Dorsolateral prefrontal cortex (tissue), 122 donors: ENCODE measurements at places on chromosomes 7 and 10. TPM values are rescaled to one million over a fixed set of nuclear protein-coding genes. Genes with fewer than 3 reads are reported as not detected.

CPN1 gene
- not detected for total RNA-seq

ANKRD30A gene
- total RNA-seq, result 0.16 TPM

SPDYE9 gene
- total RNA-seq, result not detected

GRCh38 chr10:126214021-126214420 lies 174.3 kb downstream of the ADAM12 start:
- DNase-seq, result no peak

- DNase-seq, result no peak
Observed at GRCh38 chr10:112738606-112739591, 211.1 kb upstream of the TCF7L2 start.

- no peak for DNase-seq
Observed at GRCh38 chr7:20440472-20441105, 109.9 kb downstream of the ITGB8 start.

ASAH2B gene
- 4.5 TPM for total RNA-seq

DNA sequence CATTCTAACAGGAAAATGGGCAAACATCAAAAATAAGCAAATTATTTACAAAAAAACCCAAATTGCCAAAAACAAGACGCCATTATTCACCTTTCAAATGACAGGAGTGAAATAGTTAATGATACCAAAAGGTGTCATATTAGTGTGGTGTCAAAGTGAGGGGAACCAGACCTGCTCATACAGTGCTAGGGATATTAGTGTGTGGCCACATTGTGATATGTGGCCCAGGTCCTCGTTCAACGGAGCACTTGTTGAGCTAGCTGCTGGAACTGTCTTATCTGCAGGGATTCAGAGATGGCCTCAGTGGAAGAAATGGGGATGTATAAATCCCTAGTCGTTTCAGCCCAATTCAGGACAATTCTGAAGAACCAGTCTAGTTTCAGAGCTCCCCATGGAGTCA lies 41.2 kb downstream of the GPR85 start:
- no peak for DNase-seq

NACAD gene
- 79.0 TPM for total RNA-seq

TMEM176A gene
- total RNA-seq, result 12.0 TPM

DNA sequence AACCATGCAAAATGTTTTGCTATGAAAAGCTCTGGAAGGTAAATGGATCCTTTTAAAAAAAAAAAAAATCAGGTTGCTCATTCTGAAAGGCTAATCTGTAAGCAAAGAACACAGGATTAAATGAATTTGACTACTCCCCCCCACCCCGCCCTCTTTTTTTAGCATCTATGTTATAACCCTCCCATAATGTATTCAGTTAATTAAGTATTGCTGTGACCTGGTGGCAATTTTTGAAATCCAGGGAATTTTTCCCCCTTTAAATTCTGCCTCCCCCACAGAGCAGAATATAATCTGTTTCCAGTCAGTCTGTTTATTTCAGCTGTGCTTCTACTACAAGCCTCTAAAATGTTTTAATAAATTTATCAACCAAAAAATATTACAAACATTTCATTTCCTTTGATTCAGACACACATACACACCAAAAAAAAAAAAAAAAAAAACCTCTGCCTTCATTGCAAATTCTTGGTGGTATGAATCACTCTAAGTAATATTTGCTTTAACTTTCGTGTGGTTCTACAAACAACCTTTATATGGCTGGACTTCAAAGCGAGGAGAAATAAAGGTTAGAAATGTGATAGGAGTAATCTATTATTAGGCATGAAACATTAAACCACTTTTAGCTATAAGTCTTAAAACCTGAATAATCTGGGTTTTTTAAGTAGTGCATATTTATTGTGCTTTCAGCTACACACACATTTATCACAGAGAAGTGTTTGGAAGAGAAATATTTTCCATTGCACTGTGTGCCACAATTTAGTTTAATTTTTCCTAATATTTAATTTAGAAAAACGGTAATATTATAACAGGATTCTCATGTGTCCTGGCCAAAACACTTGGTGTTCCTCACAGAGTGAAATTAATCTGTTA lies 64.4 kb upstream of the ARID5B start:
- no peak for DNase-seq

- no peak for DNase-seq
Observed at GRCh38 chr7:150931199-150931869, 46.8 kb downstream of the KCNH2 start.

- no peak for DNase-seq
Observed at GRCh38 chr7:27890205-27890849, 150.4 kb downstream of the TAX1BP1 start.

BHLHA15 gene
- 1.7 TPM for total RNA-seq

ITGA8 gene
- total RNA-seq, result 8.0 TPM

DNA sequence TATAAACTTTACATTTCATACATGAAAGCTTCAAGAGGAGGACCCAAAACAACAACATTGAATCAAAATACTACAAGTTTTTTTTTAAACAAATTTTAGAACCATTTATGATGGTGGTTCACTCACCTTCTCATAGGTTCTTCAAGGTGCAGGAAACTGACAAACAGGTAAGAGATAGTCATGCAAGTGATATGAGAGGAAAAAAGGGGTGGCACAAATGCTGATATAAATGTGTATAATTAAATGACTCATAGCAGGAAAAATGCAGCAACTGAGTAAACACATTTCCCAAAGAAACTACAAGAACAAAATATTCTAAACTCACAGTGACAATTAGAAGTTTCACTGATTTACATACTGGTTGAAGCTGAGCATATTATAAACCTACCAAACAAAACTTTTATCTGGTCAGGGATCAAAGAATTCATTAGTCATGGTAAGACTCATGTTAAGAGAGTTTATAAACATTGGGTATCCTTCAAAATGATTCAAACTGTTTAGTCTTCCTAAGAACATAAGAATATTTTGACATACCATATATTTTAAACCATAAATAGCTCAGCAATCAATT lies 14.1 kb downstream of the ZWINT start:
- no peak for DNase-seq

- no peak for DNase-seq
Observed at GRCh38 chr10:13146379-13146778, 15.0 kb upstream of the MCM10 start.

TRIM73 gene
- 13.7 TPM for total RNA-seq

DNA sequence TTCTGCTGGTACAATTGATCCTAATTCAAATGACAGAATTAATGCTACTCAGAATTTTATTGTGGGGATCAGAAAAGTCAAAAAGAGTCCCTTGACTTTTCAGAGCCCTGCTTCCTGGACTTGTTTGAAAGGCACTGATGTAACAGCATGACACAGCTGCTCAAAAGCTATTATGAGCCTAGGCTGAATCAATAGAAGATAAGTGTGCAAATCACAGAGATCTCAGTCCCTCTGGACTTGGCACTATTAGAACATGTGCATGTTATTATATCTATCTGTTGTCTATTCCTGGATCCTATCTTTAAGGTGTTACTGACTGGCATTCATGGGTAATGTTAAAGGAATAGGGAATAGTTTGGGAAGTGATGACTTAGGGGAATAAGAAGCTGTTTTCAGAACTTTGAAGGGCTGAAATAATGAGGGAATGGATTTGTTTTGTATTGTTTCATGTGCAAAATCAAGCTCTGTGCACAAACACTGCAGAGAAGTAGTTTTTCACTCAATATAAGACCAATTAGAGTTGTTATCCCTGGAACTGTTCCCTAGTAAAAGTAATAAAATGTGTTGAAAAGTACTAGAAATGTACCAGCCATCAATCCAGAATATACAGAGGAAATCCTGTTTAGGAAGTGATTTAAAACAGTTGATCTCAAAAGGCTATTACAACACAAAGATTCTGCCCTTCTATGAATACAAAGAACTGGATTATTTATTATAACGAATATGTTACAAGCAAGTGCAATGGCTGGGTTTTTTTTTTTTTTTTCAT lies 814.9 kb upstream of the C7orf33 start:
- DNase-seq, result no peak

LLCFC1 gene
- total RNA-seq, result not detected

DNA sequence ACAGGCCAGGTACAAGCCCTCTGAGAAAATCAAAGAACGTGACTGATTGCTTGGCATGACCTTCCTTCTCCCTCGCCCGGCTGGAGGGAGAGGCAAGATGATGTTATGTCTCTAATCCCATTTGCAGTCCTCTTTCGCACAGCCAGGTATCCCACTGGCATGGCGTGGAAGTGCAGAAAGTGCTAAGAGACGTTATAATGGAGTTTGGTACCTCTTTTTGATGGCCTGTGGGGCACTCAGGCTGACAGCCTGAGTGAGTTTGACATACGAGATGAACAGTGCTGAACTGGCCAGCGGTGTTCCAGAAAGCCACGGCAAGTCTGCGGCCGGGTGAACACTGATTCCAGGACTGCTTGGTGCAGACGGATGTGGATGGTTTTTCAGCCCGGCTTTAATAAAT lies 241.6 kb downstream of the RAB11FIP2 start:
- no peak for DNase-seq

GRCh38 chr7:42241424-42241823 lies 4.4 kb upstream of the GLI3 start:
- no peak for DNase-seq

GRCh38 chr7:21137640-21138039 lies 290.2 kb upstream of the SP4 start:
- no peak for DNase-seq

GATA3 gene
- total RNA-seq, result not detected

DNA sequence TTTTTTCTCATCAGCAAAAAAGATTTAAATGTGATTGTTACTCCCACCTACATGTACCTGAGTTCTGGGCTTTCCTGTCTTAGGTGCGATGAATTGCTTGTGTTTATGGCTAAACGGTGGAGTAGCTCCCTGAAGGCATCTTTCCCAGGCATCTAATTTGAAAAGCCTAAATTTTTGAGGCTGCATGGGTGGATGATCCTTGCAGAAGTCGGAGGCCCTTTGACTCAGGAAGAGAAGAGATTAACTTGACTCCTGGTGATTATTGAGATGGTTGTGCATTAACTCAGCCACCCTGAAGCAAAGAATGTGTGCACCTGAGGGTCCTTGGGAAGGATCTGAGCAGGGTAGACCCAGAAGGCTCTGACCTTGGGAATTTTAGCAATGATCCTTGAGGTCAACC lies 155.6 kb upstream of the SEMA3C start:
- DNase-seq, result no peak

SLIT1 gene
- total RNA-seq, result 76.7 TPM

GHITM gene
- 222 TPM for total RNA-seq

DNA sequence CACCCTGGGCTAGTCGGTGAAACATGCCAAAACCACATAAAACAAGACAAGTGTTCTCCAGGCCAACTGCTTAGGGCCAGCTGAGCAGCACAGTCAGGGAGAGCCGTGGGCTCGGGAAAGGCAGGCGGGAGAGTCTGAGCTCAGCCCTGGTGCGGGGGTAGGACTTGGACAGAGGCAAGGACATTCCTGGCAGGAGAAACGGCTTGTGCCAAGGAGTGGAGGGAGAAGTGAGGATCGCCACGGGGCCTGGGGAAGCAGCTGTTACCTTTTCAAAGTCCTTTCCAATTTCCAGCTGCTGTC lies 4.2 kb downstream of the ELN start:
- no peak for DNase-seq

DNA sequence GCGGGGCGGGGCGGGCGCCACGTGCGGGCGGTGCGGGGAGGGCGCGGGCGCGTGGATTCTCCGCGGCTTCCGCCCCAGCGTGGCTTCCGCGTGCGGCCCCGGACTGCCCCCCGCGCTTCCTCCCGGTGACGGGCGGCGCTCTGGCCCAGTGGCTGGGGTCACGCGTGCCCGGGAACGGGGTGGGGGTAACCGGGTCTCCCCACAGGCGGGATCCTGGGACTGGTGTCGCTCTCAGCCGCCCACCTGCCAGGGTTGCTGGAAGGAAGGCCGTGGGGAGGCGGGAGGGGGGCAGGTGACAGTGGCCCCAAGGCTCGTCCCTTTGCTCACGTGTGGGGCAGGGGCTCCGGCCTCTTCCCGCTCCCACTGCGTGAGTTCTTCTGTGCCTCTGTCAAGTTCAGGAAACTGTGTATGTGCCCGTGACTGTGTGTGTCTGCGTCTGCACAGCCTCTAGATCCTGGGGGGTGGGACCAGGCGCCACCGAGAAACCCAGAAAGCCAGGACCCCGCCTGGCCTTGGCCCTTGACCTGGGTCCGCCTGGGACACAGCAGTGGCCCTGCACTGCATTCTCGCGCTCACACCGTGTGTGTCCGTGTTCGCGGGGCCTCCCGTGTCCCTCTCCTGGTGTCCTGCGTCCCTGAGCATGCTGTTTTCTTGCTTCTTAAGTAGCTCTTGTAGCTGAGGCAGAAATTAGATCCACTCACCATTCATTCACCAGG lies 919 bp downstream of the MAFK start:
- no peak for DNase-seq

DNA sequence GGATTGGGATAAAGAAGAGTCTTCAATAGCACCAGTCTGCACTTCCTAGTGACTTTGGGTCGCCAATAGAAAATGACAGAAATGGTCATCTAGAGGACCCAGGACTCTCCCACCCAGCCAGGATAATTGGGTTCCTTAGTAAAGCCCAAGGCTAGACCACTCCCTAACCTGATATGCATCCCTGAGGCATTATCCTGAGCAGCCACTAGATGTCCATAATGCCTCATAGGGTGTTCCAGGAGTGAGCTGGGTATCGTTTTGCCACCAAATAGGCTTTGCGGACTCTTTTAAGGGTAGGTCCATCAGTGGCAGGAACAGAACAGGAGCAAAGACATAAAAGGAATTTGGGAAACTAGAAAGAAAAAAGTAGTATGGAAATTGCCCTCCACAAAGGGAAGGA lies 4.5 kb upstream of the LRRC4 start:
- DNase-seq, result peak; percentile 59

DNA sequence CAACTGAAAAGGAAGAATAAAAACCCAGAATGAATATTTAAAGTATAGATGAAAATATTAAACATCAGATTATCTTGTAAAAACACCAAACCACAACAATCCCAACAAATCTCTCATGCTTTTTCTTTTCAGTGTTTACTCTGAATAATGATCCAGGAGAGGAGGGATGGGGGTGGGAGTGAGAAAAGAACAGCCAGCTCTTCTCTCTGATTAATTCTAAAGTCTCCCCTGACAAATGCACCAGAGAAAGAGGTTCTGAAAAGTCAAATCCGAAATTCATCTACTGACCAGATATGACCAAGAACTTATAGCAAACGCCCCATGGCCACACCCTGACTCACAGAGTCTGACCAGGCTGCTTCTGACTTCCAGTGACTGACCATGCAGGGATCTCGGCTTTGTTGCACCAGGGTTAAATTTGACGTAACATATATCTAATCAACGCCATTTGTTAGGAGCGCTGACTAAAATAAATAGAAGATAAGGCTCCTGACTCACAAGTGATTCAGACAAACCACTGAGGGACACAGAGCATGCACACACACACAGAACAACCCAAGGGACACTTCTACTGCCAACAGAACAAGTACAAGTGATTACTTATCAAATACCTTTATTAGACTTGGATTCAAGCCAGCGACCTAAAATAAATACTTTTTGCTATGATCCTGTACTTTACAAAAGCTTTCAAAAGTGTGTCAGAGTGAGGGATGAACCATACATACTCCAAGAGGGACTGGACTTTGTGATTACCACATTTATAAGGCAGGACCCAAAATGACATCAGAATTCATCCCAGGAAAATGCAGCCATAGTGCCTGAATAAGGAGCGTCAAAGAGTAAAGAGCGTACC lies 9.3 kb upstream of the SPOCK2 start:
- DNase-seq, result no peak

GRCh38 chr7:80207501-80207900 lies 72.9 kb downstream of the GNAI1 start:
- no peak for DNase-seq

GRCh38 chr7:88115816-88116215 lies 104.0 kb downstream of the SRI start:
- no peak for DNase-seq
